Ascending aorta (tissue), 2 donors: ENCODE measurements at places on chromosomes 2 and 18. TPM values are rescaled to one million over a fixed set of nuclear protein-coding genes. Genes with fewer than 3 reads are reported as not detected.

- no peak overlapping the region for H3K27ac ChIP-seq
- H3K36me3 ChIP-seq = no peaks in the 10 kb centered on the region
- DNase-seq = peak; percentile 87
- peaks cover 31% of the 10 kb centered on the region for H3K4me1 ChIP-seq
- H3K27me3 ChIP-seq = peaks cover 17% of the 10 kb centered on the region
These were observed 2.4 kb upstream of the INHBB start for GRCh38 chr2:120343433-120344105.

- H3K27ac ChIP-seq = peak overlapping the region; percentile 98
- DNase-seq = no peak
- H3K36me3 ChIP-seq = no peaks in the 10 kb centered on the region
- H3K27me3 ChIP-seq = no peaks in the 10 kb centered on the region
These were observed 653 bp upstream of the ANKAR start for GRCh38 chr2:189673661-189674373.

DNA sequence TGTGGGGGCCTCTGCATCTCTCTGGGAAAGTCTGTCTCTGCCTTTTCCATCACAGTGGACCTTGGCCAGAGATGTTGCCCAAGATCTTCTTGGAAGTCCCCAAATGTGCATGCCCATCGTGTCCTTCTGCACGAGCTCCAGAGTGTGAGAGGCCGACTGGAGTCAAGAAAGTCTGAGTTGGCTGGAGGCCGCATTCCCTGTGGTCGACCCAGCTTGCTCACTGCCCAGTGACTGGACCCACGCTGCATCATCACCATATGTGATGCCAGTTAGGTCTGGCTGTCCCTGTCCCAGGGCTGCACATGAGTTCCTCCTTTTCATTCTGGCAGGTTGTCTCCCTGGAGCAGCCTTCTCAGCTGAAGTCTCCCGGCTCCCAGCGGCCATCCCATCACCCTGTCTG, 93.8 kb downstream of the ARL4C start:
- H3K4me1 ChIP-seq = no peaks in the 10 kb centered on the region
- H3K27ac ChIP-seq = no peak overlapping the region
- no peak overlapping the region for H3K4me3 ChIP-seq
- no peaks in the 10 kb centered on the region for H3K27me3 ChIP-seq
- DNase-seq = no peak

DNA sequence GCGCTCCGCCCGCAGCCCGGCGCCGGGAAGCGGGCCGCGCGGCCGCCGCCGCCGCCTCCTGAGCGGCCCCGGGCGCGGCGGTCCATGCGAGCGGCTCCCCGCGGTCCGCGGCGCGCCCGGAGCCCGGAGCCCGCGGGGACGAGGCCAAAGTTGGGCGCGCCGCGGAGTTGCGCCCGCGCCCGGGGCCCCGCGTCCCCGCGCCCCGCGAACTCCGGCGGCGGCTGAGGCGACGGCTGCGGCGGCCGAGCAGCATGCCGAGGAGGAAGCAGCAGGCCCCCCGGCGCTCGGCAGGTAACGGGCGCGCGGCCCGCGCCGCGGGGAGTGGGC, 992 bp downstream of the TSHZ1 start:
- H3K4me3 ChIP-seq = peak overlapping the region; percentile 86
- no peak for DNase-seq
- H3K27me3 ChIP-seq = no peaks in the 10 kb centered on the region

DNA sequence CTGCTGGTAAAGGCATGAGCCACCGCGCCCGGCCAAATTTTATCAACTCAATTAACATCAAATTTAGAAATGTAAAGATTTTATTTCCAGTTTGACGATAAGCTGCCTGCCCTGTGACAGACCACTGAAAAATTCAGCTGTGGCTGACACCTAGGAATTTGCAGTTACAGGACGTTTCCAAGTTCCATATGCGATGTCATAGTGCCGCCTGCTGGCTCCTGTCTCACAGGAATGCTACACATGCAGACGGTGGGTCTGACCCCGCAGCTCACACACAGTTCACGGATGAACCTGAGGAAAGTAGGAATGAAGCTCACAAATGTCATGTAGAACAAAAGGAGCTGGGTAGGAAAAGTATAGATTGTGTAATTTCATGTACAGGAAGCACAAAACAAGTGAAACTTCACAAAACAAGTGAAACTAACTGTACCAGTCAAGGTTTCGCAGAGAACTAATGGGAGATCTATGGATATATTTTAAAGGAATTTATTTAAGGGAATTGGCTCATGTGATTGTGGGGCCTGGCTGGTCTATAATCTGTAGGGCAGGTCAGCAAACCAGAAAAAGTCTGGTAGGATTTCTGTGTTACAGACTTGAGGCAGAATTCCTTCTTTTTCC, 13.2 kb upstream of the SEH1L start:
- H3K27ac ChIP-seq = no peak overlapping the region
- H3K4me1 ChIP-seq = no peaks in the 10 kb centered on the region
- H3K36me3 ChIP-seq = no peaks in the 10 kb centered on the region
- no peaks in the 10 kb centered on the region for H3K27me3 ChIP-seq
- peak; percentile 90 for DNase-seq

DNA sequence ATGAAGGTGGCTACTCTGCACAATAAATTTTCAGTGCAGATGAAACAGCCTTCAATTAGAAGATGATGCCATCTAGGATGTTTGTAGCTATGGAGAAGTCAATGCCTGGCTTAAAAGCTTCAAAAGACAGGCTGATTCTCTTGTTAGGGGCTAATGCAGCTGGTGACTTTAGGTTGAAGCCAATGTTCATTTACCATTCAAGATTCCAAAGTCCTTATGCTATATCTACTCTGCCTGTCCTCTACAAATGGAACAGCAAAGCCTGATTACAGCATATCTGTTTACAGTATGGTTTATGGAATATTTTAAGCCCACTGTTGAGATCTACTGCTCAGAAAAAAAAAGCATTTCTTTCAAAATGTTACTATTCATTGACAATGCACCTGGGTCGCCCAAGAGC, 15.8 kb downstream of the TGFA start:
- no peak overlapping the region for H3K27ac ChIP-seq
- no peak for DNase-seq
- no peak overlapping the region for H3K4me3 ChIP-seq
- no peaks in the 10 kb centered on the region for H3K27me3 ChIP-seq
- H3K36me3 ChIP-seq = no peaks in the 10 kb centered on the region

- no peak overlapping the region for H3K4me3 ChIP-seq
- H3K27ac ChIP-seq = no peak overlapping the region
- no peak for DNase-seq
- H3K27me3 ChIP-seq = no peaks in the 10 kb centered on the region
- H3K4me1 ChIP-seq = no peaks in the 10 kb centered on the region
- H3K36me3 ChIP-seq = no peaks in the 10 kb centered on the region
These were observed 14.5 kb downstream of the OLA1 start for GRCh38 chr2:174233771-174234275.

DNA sequence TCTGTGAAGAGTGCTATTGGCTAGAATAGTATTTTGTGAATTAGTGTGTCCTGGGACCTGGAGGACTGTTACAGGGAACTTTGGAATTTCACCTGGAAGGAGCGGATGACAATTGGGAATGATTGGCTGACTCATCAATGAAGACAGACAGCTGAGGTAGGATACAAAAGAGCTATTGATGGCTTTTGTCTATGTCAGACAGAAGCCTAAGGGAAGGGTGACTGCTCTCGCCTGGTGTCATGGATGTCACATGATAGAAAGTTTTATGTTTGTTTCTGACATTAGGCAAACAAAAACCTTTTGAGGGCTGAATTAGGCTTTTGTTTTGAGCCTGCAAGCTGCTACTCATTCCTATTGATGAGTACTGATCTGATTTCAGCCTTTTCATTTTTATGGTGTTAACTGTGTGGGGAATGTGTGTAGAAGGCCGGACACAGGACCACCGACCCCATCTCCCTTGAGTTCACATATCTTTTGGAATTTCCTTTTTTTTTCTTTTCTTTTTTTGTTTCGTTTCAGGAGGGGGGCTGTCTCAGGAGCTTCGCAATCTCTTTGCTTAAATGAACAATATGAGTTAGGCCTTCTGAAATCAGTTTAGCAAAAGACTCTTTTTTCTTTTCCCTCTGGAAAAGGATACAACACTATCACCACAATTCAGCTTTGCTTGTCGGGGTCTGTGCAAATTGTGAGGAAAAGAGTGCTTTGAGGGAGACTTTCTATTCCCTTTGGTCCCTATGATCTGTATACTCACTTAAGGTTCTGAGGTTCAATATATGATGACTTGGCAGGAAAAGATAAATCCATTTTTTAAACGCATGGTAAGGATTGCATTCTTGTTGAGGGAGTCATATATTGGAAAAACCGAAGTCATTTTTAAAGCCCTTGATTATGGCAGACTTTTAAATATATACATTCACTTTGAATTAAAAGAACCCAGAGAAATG, 207.9 kb upstream of the FIGN start:
- no peaks in the 10 kb centered on the region for H3K27me3 ChIP-seq
- no peak overlapping the region for H3K4me3 ChIP-seq
- no peaks in the 10 kb centered on the region for H3K4me1 ChIP-seq
- no peak for DNase-seq
- no peaks in the 10 kb centered on the region for H3K36me3 ChIP-seq
- no peak overlapping the region for H3K27ac ChIP-seq

DNA sequence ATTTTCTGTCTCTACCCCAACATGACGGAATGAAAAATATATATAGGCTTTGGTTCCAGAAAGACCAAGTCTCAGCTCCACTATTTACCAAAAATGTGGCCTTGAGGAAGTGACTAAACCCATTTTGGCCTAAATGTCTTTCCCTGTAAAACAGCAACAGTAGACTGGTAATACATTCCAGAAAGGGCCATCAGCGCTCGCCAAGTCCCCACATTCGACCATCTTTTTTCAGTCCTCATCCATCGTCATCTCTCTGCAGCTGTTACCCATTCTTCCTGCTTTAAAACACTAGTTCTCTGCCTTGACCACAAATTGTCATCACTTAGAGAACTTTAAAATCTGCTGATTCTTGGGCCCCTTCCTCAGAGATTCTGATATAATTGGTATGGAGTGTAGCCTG, 183.8 kb upstream of the CTAGE1 start:
- H3K27me3 ChIP-seq = no peaks in the 10 kb centered on the region
- no peak overlapping the region for H3K4me3 ChIP-seq
- no peak overlapping the region for H3K27ac ChIP-seq
- DNase-seq = no peak

- H3K27ac ChIP-seq = no peak overlapping the region
- H3K4me1 ChIP-seq = no peaks in the 10 kb centered on the region
- no peak overlapping the region for H3K4me3 ChIP-seq
- no peaks in the 10 kb centered on the region for H3K27me3 ChIP-seq
These were observed 54.4 kb downstream of the LRPPRC start for GRCh38 chr2:43941359-43941758.

DNA sequence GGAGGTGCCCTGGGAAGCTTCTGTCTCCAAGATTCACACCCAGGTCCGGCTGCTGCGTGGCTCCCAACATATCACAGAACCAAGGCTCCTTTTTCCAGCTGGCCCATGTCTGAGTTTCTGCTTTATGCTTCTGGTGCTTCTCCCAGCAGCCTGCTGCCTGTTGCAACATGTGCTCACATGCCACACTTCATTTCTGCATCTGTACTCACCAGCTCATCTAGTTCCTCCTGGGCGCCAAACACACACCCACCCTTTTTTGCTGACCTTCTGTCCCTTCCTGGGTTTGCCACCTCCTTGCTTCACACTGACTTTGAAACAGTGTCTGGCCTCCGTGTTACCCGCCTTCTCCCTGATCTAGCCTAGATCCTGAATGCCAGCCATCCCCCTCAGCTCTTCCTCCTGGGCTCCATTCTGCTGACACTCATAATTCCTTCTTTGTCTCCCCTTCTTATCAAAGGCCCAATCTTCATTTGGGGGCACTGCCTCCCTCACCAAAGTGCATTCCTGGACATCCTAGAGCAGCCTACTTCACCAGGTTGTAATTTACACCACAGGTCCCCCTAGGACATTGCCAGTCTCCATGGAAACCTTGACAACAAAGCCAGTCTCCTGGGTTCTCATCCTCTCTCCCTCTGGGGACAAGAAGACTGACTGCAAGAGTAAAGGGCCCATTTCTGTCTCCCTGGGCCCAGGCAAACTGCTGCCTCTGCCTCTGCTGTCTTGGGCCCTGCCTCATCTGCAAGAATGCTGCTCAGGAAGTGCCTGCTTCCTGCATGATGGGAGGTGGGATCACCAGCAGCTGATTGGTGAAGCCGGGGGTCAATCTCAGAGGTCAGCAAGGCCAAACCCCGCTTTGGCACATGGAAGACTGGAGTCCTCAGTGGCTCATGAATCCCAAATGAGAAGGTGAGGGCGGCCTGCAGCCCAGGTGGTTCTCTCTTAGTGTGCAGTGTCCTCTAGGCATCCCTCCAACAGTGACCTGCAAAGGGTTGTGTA, 13.9 kb upstream of the PROM2 start:
- no peaks in the 10 kb centered on the region for H3K36me3 ChIP-seq
- H3K27ac ChIP-seq = no peak overlapping the region
- no peaks in the 10 kb centered on the region for H3K4me1 ChIP-seq
- no peaks in the 10 kb centered on the region for H3K27me3 ChIP-seq

DNA sequence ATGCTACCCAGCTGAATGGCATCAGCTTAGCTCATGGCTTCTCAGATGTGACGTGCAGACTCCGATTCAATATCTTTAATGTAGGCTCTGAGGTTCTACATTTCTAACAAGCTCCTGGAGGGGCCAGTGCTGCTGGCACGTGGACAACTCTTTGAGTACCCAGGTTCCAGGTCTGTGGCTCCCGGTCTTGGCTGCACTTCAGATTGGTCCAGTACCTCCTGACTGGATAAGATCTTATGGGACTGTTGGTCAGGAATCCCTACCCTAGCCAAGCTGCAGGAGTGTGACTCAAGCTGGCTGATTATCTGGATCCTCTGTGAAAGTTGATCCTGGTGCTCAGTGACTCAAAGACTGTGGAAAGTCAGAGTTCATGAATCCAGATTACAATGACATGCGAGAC, 222.1 kb downstream of the ANKRD30B start:
- H3K36me3 ChIP-seq = no peaks in the 10 kb centered on the region
- no peak for DNase-seq
- no peak overlapping the region for H3K4me3 ChIP-seq
- H3K4me1 ChIP-seq = no peaks in the 10 kb centered on the region
- H3K27me3 ChIP-seq = no peaks in the 10 kb centered on the region

- H3K36me3 ChIP-seq = peaks cover 32% of the 10 kb centered on the region
- H3K4me3 ChIP-seq = no peak overlapping the region
- H3K4me1 ChIP-seq = no peaks in the 10 kb centered on the region
- no peak for DNase-seq
- H3K27me3 ChIP-seq = no peaks in the 10 kb centered on the region
- H3K27ac ChIP-seq = no peak overlapping the region
These were observed 35.8 kb downstream of the PUM2 start for GRCh38 chr2:20314562-20315501.

DNA sequence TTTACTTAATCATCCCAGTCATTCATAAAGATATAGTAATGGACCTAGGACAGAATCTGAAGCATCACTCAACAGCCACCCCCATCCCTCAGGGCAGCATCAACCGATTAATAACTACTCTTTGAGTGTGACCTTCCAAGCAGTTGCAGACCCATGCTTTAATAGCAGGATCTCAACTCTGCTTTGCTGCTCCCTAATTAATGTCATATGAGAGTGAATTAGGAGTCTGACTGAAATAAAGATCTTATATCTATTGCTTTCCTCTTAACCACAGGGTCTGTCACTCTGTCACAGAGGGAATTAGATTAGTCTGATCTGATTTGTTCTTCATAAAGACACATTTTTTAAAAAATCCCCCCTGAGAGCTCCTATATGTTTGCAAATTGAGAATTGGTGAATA, 46.1 kb upstream of the LRP1B start:
- H3K4me3 ChIP-seq = no peak overlapping the region
- H3K4me1 ChIP-seq = no peaks in the 10 kb centered on the region
- H3K36me3 ChIP-seq = no peaks in the 10 kb centered on the region

The FEV gene
- total RNA-seq = not detected

The SLC9A4 gene
- not detected for total RNA-seq

The RAPH1 gene
- total RNA-seq = 49.8 TPM

The CD8B gene
- not detected for total RNA-seq

The LIPG gene
- 1.6 TPM for total RNA-seq

The LYG2 gene
- total RNA-seq = not detected

The CCDC74B gene
- total RNA-seq = 2.3 TPM

The TMEM37 gene
- total RNA-seq = 2.3 TPM

The SERPINB12 gene
- total RNA-seq = 0.32 TPM

The GREB1L gene
- 2.2 TPM for total RNA-seq

The TNFAIP6 gene
- total RNA-seq = 13.6 TPM
